ENCODE measurements at places on chromosomes 4 and X. TPM values are rescaled to one million over a fixed set of nuclear protein-coding genes. Genes with fewer than 3 reads are reported as not detected.

- no peak for DNase-seq
Measured at GRCh38 chrX:40153345-40154249, 55.8 kb upstream of the BCOR start.

DNA sequence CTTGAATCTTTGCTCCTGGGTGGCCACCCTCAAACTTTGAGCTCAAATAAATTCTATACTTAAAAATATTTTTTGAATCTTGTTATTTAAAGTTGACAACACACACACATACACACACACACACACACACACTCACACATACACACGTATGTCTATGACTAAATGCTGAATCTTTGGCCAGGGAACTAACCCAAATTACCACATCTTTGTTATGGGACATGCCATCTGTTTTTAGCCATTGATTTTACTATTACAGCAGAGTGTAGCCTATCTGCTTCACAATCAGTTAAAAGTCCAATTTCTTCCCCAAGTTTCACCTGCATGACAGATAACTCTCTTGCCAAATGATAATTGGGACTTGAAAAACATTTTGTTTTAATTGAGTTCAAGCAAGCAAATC lies 45.0 kb upstream of the USP46 start:
- no peak for DNase-seq

Gene MAGEB6
- total RNA-seq = not detected

Gene HMX1
- total RNA-seq = not detected

Measured in right lobe of liver (tissue), 6 donors.